ENCODE measurements at places on chromosomes 7 and 10. TPM values are rescaled to one million over a fixed set of nuclear protein-coding genes. Genes with fewer than 3 reads are reported as not detected.

HECW1 gene
- 3.0 TPM for total RNA-seq

ZNF800 gene
- total RNA-seq, result 18.5 TPM

WEE2 gene
- not detected for total RNA-seq

OPN4 gene
- total RNA-seq, result not detected

MINDY4 gene
- total RNA-seq, result 3.0 TPM

SYNPO2L gene
- not detected for total RNA-seq

FAM237B gene
- not detected for total RNA-seq

ITPRID1 gene
- not detected for total RNA-seq

PAPOLB gene
- total RNA-seq, result 0.40 TPM

ERVW-1 gene
- total RNA-seq, result not detected

DNA sequence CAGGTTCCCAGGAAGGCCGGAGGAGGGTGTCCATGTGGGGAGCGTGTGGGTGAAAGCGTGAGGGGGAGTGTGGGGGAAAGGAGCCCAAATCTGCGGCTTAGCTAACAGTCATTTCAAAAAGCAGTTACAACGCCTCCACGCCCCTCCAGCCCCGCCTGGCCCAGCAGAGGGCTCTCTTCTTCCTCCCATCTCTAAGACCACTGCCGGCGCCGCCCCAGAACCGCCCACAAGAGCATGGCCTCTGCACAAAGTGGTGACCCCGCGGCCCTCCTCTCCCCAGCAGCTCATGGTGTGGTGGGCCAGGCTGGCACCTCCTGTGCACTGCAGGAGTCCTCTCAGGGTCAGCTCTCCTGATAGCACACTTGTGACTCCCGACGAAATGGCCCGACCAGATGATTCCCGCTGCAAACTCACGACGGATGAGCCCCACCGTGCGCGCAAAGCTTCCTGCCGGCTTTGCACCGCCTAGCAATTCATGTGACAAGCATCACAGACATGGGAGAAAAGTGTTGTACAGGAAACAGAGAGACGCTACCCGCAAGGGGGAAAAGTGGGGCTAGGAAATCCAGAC is 12.4 kb upstream of the HUS1 start:
- H3K4me3 ChIP-seq, result no peak overlapping the region
- no peak overlapping the region for H3K27ac ChIP-seq
- peak; percentile 32 for DNase-seq

- no peaks in the 10 kb centered on the region for H3K36me3 ChIP-seq
- no peaks in the 10 kb centered on the region for H3K27me3 ChIP-seq
- DNase-seq, result no peak
- H3K4me3 ChIP-seq, result no peak overlapping the region
- H3K27ac ChIP-seq, result no peak overlapping the region
Observed at GRCh38 chr10:124244256-124244877, 151.0 kb upstream of the CHST15 start.

DNA sequence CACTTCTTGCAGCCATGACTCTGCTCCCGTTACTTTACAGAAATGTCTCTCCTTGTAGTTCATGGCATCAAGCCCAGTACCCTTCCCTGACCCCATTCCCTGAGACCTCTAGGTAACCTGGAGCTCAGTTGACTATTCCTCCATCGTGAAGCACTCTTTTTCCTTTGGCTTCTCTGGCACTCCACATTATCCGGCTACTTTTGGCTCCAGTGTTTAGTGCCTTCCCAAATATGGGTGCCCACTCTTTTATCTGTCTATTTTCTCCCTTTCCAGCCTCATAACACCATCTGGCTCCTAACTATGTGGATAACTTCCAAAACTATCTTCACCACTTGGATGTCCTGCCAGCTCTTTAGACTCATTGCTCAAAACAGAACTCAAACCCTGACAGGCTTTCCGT is 744.7 kb upstream of the GALNT17 start:
- no peak for DNase-seq
- H3K4me3 ChIP-seq, result no peak overlapping the region
- no peaks in the 10 kb centered on the region for H3K36me3 ChIP-seq

DNA sequence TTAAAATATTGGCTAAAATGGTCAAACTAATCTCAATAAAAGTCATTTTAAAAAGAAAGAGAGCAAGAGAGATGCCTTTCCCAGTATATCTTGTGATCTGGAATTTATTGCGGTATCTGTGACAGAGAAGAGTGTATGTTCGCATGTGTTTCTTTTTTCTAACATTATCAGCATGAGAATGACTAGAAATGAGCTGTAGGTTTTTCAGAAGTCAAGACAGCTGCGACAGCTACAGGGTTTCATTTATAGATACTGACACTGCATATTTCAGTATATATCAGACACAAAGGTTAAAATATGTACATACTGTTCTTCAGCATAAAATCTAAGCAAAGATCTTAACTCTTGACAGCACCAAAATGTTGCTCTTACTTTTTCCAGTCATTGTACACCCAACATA is 215.8 kb downstream of the JAZF1 start:
- no peaks in the 10 kb centered on the region for H3K27me3 ChIP-seq
- H3K27ac ChIP-seq, result no peak overlapping the region
- H3K36me3 ChIP-seq, result no peaks in the 10 kb centered on the region
- no peak for DNase-seq
- peaks cover 7% of the 10 kb centered on the region for H3K4me1 ChIP-seq

DNA sequence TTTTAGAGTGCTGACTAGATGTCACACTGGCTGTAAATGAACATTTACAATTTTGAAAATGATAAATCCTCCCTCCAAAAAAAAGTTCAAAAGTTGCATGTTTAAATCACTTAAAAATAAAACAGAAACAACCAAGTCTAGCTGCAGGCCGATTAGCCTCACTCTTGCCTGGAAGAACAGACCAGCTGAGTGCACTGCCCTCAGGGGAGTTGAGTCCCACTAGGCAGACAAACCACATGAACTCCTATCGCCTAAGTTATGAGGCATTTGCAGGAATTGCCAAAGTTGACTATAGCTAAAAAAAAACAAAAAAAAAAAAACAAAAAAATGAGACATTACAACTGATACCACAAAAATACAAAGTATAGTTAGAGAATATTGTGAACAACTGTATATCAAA is 510.0 kb downstream of the ANKRD7 start:
- H3K4me3 ChIP-seq, result no peak overlapping the region
- no peaks in the 10 kb centered on the region for H3K36me3 ChIP-seq
- DNase-seq, result no peak
- no peaks in the 10 kb centered on the region for H3K4me1 ChIP-seq
- no peak overlapping the region for H3K27ac ChIP-seq
- H3K27me3 ChIP-seq, result no peaks in the 10 kb centered on the region

DNA sequence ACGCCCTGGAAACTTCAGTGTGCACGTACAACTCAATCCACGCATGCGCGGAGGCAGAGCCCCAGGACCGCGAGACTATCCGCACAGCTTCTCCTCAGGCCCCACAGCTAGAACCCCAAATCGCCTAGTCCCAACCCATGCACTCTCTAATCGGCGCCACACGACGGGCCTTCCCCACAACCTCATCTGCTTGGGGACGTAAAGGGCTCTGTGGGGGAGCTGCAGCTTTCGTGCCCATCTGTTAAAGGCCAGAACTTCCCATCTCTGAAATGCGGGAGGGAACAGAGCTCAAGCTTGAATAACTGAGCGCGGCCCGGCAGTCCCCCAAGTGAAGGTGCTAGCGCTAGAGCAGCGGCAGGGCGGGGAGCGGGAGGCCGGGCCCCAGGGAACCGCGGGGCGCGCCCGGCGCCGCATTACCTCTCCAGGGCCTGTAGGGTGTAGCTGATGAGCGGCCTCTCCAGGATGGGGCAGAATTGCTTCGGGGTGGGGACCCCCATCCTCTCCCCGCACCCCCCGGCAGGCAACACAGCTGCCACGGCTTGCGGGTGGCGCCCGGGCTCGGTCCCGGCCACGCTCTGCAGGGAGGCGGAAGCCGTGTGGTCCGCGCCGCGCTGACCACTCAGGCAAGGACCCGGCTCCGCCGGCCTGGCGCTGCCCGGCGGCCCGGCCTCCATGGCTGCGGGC is 547 bp downstream of the CRPPA start:
- H3K4me1 ChIP-seq, result peaks cover 43% of the 10 kb centered on the region
- H3K27me3 ChIP-seq, result no peaks in the 10 kb centered on the region
- H3K27ac ChIP-seq, result peak overlapping the region; percentile 83
- peak overlapping the region; percentile 71 for H3K4me3 ChIP-seq
- no peaks in the 10 kb centered on the region for H3K36me3 ChIP-seq
- peak; percentile 71 for DNase-seq

GRCh38 chr10:92342796-92343195 is 51.8 kb downstream of the MARCHF5 start:
- peaks cover 6% of the 10 kb centered on the region for H3K36me3 ChIP-seq
- H3K4me3 ChIP-seq, result no peak overlapping the region
- H3K4me1 ChIP-seq, result peaks cover 22% of the 10 kb centered on the region
- H3K27me3 ChIP-seq, result no peaks in the 10 kb centered on the region
- peak; percentile 73 for DNase-seq
- peak overlapping the region; percentile 59 for H3K27ac ChIP-seq

DNA sequence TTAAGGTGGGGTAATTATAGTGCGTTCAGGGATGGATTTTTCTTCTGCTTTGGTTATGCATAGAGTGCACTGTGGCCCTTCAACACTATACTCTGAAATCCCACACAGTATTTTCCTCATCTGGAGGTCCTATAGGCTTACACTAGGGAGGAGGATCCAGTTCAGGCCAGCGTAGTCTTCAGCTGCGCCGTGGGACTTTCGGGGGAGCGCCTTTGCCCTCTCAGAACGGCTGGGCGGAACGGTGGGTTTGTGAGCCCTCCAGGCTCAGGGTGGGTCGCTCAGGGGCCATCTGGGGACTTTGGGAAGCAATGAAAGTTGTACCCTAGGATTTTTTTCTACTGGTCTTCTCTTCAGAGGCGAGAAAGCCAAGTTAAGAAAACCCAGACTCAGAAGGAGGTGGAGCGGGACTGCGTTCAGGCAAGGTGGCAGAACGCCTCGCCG is 652 bp upstream of the VPS26A start:
- peak; percentile 77 for DNase-seq
- peaks cover 23% of the 10 kb centered on the region for H3K4me1 ChIP-seq
- H3K27ac ChIP-seq, result peak overlapping the region; percentile 56
- H3K4me3 ChIP-seq, result peak overlapping the region; percentile 93
- H3K36me3 ChIP-seq, result no peaks in the 10 kb centered on the region
- no peaks in the 10 kb centered on the region for H3K27me3 ChIP-seq

GRCh38 chr10:22803261-22803885 is 89.0 kb upstream of the PIP4K2A start:
- no peaks in the 10 kb centered on the region for H3K27me3 ChIP-seq
- no peaks in the 10 kb centered on the region for H3K36me3 ChIP-seq
- DNase-seq, result peak; percentile 51
- H3K4me1 ChIP-seq, result peaks cover 24% of the 10 kb centered on the region

GRCh38 chr7:119931230-119931824 is 341.6 kb upstream of the KCND2 start:
- H3K27ac ChIP-seq, result no peak overlapping the region
- DNase-seq, result no peak
- H3K4me1 ChIP-seq, result no peaks in the 10 kb centered on the region
- no peaks in the 10 kb centered on the region for H3K36me3 ChIP-seq
- no peaks in the 10 kb centered on the region for H3K27me3 ChIP-seq
- H3K4me3 ChIP-seq, result no peak overlapping the region

- H3K27me3 ChIP-seq, result 0 out of 2 replicates have a peak, but pooled peaks cover 7% of the 10 kb centered on the region
- no peak for DNase-seq
- no peak overlapping the region for H3K27ac ChIP-seq
- H3K4me3 ChIP-seq, result no peak overlapping the region
- H3K36me3 ChIP-seq, result no peaks in the 10 kb centered on the region
Observed at GRCh38 chr10:1411956-1412355, 325.4 kb downstream of the ADARB2 start.

GRCh38 chr7:128961030-128961659 is 23.4 kb downstream of the IRF5 start:
- DNase-seq, result peak; percentile 77
- H3K27ac ChIP-seq, result peak overlapping the region; percentile 74
- no peak overlapping the region for H3K4me3 ChIP-seq
- H3K4me1 ChIP-seq, result peaks cover 9% of the 10 kb centered on the region
- H3K36me3 ChIP-seq, result peaks cover 41% of the 10 kb centered on the region
- H3K27me3 ChIP-seq, result no peaks in the 10 kb centered on the region

- no peak overlapping the region for H3K4me3 ChIP-seq
- no peak for DNase-seq
- no peaks in the 10 kb centered on the region for H3K4me1 ChIP-seq
- no peak overlapping the region for H3K27ac ChIP-seq
- no peaks in the 10 kb centered on the region for H3K36me3 ChIP-seq
Observed at GRCh38 chr10:1519391-1519790, 217.9 kb downstream of the ADARB2 start.

DNA sequence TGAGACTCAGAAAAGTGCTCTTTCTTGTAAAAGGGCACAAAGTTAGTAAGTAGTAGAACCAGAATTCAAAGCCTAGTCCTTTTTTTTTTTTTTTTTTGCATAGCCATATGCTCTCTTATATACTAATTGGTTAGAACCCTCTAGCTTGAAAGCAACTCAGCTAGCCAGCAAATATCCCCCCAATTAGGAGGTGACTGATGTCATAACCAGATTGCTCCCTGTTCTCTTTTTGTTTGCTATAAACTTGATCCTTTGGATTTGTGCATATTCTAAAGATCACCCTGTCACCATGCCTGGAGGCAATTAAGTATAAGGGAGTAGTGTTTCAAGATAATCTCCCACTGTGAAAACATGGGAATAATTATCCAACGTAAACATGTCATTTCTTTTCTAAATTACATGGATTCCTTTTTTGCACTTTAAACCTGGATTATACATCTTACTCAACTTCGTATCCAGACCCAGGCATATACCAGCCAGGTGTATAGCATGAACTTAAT is 963.4 kb downstream of the CNTNAP2 start:
- no peaks in the 10 kb centered on the region for H3K27me3 ChIP-seq
- H3K4me3 ChIP-seq, result no peak overlapping the region
- no peaks in the 10 kb centered on the region for H3K4me1 ChIP-seq
- DNase-seq, result no peak

DNA sequence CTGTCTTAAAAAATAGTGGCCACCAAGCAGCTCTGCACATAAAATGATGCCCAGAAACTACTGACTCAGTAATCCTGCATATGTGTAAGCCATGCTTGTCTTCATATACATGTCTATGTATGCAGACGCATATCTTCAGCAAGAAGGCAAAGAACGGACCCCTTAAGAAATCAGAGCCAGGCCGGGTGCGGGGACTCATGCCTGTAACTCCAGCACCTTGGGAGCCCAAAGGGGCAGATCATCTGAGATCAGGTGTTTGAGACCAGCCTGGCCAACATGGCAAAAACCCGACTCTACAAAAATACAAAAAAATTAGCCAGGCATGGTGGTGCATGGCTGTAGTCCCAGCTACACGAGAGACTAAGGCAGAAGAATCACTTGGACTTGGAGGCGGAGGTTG is 295.0 kb downstream of the TCERG1L start:
- no peak for DNase-seq
- H3K27ac ChIP-seq, result no peak overlapping the region
- no peaks in the 10 kb centered on the region for H3K27me3 ChIP-seq
- no peaks in the 10 kb centered on the region for H3K4me1 ChIP-seq
- no peaks in the 10 kb centered on the region for H3K36me3 ChIP-seq

DNA sequence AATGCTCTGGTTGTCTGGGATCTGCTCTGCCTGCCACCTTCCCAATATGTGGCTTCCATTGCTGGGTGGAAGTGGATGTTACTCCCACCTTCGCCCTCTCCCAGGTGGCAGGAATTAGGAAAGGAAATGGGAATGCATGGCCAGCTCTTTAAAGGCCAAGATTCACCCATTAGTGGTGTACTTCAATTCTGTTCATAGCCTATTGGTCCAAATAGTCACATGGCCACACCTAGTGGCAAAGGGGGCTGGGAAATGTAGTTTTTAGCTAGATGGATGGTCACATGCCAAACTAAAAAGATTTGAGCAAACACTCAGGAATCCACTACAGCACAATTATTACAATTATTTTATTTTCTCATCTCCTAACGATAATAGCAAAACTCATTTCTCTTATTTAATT is 135.1 kb downstream of the NPY start:
- no peak overlapping the region for H3K4me3 ChIP-seq
- DNase-seq, result peak; percentile 3
- H3K36me3 ChIP-seq, result no peaks in the 10 kb centered on the region

Data from PC-3 (cell line).